MCF 10A (cell line): ENCODE measurements at places on chromosomes 13 and 19.

DNA sequence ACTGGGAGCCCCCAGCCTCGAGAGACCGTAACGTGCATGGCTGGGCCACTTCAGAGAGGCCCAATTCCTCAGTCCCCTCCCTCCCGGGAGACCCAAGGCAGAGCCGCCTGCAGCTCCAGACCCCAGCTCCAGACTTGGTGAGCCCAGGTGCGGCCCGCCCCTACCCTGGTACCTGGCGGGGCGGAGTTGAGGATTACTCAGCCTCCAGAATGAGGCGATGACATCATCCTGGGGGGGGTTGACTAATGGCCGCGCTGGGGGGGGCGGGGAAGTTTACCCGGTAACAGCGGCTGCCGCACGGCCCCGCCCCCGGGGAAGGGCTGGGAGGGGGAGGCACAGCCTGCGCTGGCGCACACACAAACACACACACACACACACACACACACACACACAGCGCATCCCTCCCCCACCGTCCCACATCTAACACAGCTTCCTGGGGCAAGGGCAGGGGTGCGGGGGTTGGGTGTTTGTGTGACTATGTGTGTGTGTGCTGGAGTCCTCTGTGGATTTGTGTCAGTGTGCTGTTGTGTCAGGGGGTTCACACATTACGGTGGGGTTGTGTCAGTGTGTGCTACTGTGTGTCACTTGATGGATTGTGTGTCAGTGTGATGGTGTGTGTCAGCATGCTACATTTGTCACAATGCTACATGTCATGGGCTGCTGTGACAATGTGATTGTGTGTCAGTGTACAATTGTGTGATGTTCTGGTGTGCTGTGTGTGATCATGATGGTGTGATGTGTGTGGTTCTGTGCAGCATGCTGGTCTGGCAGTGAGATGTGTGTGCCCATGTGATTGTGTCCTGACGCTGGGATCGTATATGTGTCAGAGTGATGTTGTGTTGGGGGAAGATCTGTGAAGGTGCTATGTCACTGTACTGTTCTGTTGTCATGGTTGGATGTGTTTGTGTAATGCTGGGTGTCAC is 10.3 kb upstream of the BBC3 start:
- peak; percentile 88 for DNase-seq

DNA sequence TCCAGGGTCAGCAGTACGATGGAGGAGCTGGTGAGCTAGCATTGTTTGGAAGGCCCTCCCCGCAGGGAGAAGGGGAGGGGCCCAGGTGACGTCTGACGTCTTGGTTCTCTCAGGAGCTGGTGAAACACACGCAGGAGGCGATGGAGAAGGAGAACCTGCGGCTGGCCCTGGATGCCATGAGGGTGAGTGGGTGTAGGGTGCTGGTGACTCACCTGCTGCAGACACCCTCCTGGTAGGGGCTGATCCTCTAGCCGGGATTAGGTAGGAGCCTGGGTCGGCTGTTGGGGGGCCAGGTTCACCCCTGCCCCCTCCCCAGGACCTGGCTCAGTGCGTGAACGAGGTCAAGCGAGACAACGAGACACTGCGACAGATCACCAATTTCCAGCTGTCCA is 55.8 kb downstream of the VAV1 start:
- peak; percentile 81 for DNase-seq

DNA sequence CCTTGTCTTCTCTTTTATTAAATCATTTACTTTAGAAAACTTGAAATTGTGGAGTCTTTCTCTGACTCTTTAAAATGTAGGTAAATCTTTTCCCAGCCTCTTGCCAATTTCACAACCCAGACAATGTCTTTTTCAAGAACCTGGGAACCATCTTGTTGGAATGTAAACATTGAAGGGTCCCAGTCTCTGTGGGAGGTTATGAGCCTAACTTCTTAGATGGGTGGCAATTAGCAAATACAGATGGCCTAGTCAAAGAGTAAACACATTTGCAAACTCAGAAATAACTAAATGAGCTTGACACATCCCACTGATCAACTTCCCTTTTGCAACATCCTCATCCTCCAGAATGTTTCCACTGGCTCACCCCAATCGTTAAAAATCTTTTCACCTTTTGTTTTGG is 721.0 kb downstream of the PCDH9 start:
- DNase-seq: no peak

- no peak for DNase-seq
These were observed 10.6 kb upstream of the HIPK4 start for GRCh38 chr19:40400559-40400958.

GRCh38 chr13:28347456-28348371 is 147.2 kb downstream of the FLT1 start:
- DNase-seq: no peak

- no peak for DNase-seq
These were observed 50.7 kb downstream of the ARHGAP35 start for GRCh38 chr19:46911456-46911855.

DNA sequence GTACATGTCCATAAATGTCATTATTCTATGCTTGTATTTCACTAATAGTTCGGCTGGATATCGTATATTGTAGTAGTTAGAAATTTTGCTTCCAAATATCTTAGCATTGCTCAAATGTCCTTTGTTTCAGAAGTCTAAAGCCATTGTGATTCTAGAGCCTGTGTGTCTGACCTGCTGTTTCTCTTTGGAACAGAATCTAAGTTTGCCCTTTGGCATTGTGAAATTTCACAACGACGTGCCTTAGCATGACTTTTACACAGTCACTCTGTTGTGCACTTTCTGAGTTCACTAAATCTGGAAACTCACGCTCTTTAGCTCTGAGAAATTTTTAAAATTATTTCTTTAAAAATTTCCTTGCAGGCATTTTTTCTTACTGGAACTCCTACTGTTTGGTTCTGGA is 152.2 kb downstream of the TBC1D4 start:
- DNase-seq: peak; percentile 71

GRCh38 chr13:59774491-59774971 is 389.2 kb downstream of the DIAPH3 start:
- peak; percentile 45 for DNase-seq

DNA sequence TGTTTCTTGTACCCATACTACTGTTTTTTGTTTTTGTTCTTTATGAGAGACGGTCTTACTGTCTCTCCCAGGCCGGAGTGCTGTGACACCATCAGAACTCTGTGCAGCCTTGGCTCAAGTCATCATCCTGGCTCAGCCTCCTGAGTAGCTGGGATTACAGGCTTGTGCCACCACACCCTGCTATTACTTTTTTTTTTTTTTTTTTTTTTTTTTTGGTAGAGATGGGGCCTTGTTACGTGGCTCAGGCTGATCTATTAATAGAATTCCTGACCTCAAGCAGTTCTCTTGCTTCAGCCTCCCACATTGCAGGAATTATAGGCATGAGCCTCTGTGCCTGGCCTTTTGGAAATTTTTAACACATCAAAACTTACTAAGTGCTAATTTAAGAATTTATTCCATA is 2.9 kb upstream of the ZNF304 start:
- no peak for DNase-seq

- no peak for DNase-seq
These were observed 490 bp downstream of the ITPKC start for GRCh38 chr19:40717325-40717879.

- DNase-seq: no peak
These were observed 475 bp downstream of the MRPL57 start for GRCh38 chr13:21176982-21177284.

- DNase-seq: no peak
These were observed 327.2 kb upstream of the TSHZ3 start for GRCh38 chr19:31676271-31677004.

DNA sequence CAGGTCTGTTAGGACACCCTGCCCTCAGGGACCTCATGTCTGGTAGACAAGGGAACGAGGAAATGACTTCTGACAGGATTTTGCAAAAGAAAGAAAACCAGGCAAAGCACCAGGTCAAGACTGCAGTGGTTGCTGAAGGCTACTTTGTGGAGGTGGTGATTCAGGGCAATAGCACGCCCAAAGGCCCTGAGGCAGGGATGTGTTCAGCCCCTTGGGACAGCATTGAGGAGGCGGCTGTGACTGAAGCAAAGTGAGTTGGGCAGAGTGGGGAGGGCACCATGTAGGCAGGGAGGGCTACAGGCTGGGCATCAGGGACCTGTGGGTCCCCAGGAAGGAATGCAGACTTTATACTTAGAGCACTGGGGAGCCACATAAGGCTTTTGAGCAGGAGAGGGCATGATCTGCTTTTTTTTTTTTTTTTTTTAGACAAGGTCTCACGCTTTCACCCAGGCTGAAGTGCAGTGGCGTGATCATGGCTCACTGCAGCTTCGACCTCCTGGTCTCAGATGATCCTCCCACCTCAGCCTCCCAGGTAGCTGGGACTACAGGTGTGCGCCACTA is 10.8 kb upstream of the HOMER3 start:
- peak; percentile 75 for DNase-seq

DNA sequence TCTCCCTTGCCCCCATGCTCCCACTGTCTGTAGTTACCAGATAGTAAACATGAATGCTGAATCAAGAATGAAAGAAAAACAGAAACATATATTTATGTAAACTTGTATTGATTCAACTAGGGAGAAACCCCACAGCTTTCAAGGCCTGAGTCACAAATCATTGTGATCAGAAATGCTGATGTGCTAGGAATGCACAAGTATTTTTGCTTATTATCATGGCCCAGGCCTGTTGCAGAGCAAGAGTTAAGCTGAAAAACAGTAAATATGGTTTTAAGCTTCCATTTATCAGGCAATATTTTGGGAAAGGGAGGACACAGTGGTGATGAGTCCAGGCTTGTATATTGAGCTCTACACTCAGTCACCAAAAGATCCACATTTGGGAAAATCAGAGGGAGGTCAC is 669.6 kb downstream of the DIAPH3 start:
- DNase-seq: no peak

- DNase-seq: no peak
These were observed 5.4 kb upstream of the ICAM3 start for GRCh38 chr19:10344780-10345179.

- no peak for DNase-seq
These were observed 762.2 kb upstream of the PRR20A start for GRCh38 chr13:56378566-56378965.

- DNase-seq: no peak
These were observed 18.0 kb downstream of the PEPD start for GRCh38 chr19:33503433-33504057.

GRCh38 chr13:34765446-34766180 is 176.5 kb upstream of the NBEA start:
- no peak for DNase-seq

GRCh38 chr13:43786766-43787517 is at the start of gene ENOX1:
Gene ENOX1, minus strand, starts transcription at chr13:43786972.
- DNase-seq: peak; percentile 60

DNA sequence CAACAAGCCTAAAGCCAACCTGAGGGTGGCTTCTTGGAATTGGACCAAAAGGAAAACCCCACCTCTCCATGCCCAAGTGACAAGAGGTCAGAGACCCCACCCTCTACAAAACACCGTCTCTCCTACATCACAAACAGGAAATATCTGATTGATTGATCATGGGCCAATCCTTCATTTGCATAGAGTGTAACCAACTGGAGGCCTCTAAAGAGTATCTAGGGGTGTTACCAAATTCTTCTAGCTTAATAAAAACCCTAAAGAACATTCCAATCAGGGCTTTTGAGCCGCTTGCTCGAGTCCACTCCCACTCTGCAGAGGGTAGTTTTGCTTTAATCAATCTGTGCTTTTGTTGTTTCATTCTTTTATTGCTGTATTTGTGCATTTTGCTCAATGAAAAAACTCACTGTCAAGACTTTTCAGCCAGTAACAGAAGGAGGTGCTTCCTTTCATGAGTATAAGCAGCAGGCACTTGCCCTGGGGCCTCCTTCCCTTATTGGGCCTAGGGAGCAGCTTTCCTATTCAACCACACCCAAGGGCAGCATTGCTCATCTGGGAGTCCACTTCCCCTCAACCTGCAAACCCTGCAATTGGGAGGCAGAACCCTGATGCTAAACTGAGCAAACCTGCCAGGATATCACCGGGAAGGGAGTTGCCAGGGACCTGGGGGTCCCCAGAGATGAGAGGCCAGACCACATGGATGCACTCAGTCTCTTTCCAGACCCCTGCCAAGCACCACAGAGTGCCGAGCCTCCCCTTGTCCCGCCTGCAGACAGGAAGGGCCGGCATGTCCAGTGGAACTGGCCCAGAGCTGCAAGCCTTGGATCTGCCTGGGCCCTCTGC is 154.3 kb upstream of the VSTM2B start:
- DNase-seq: no peak

DNA sequence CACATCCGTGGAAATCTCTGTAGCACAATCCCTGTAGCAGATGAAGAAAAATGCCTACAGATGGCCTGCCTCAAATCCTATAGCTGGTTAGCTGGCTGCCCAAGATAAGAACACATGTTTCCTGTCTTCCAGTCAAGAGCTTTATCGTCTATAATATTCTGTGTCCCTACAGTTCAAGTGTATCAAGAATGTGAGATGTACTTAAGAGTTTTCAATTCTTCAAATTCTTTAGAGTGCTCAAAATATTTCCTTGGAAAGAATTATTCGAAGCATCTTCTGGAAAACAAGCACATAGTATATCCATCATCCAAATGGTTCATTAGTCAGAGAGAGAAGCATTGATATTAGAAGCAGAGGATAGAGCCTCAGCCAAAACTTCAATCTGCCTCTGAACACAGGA is 239.8 kb downstream of the COG6 start:
- DNase-seq: no peak

- no peak for DNase-seq
These were observed 145.2 kb downstream of the GGACT start for GRCh38 chr13:100443278-100443997.

DNA sequence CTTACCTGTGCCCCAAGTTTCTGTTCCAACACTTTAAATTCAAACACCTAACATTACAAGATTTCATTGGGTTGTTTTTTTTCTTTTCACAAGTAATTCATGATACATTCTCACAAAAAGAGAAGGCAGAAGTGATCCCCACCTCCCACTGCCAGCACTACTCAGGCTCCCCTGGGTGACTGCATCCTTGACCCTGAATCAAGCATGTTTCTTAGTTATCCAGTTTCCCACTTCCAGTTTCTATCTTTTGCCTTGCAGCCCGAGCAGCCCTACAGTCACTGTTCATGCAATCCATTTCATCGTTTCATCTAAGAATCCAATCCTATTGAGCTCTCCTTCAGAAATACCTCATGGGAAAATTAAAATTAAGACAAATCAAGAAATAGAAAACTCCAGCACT is 61.4 kb downstream of the RNASEH2B start:
- no peak for DNase-seq

DNA sequence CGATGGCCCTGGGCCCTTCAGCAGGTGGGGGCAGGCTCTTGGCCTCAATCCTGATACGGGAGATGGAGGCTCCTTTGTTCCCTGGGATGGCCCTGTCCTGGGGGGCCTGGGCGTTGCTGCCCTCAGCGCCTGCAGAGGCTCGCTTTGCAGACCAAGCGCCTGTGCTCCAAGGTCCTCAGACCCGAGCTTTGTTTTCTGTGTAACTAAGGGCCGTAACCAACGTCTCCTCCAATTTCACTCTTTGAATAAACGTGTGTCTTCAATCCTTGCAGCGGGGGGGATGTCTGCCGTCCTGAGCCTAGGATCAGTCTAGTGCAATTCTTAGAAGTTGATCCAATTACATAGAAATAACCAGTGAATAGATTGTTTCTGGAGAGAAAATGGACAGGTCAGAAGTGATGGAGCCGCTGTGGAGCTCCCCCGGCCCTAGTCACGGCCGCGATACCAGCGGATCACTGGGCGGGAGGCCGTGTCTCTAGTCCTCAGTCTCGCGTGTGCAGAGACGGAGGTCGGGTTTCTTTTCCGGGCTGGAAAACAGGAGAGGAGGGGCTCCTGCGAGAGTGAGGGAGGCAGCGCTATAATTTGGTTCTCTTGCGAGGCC is 5.3 kb downstream of the PTBP1 start:
- no peak for DNase-seq
